ENCODE measurements at places on chromosomes 1 and 21. TPM values are rescaled to one million over a fixed set of nuclear protein-coding genes. Genes with fewer than 3 reads are reported as not detected.
A peak's percentile ranks its signal among the peaks of the same experiment; 100 is the strongest.

Gene NFASC
- total RNA-seq: 16.9 TPM

Gene THEMIS2
- total RNA-seq: 4.2 TPM

Gene SLC44A5
- 0.18 TPM for total RNA-seq

Gene PLCH2
- 41.2 TPM for total RNA-seq

Gene ZBTB8A
- 6.5 TPM for total RNA-seq

Gene RHBDL2
- total RNA-seq: 7.1 TPM

Gene PUM1
- 109 TPM for total RNA-seq

Gene RHEX
- total RNA-seq: not detected

DNA sequence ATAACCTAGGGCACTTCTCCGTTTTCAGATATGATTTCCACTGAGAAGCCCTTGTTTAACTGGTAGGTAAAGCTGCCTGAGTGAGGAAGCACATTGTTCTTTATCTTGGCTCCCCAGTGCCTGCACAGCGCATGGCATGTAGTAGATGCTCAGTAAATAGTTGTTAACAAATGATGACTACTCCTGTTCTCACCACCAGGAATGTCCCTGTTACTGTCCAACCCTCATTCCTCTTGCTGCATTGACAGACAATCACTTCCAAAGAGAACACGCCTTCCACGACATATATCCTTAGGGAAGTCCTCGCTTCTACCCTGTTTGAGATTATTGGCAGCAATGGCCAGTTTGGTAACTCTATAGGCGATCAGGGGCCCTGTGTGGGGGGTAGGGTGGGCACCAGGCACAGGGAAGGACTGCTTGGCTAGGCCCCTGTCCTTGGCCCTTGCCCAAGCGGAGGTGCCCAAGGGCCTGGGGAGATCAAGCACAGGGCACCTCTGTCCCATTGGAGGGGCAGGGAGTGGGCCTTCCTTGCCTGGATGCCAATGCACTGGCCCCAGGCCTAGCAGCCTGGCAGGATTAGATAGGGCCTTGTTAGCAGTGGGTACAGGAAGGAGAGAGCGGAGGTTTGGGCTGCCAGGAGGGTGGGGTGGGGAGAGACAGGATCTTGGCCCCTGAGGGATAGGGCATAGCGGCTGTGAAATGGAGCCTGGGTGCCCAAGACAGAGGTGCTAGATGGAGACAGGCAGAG, 10.2 kb downstream of the NES start:
- H3K27ac ChIP-seq: peak overlapping the region; percentile 56
- H3K4me3 ChIP-seq: no peak overlapping the region
- no peaks in the 10 kb centered on the region for H3K36me3 ChIP-seq
- H3K27me3 ChIP-seq: no peaks in the 10 kb centered on the region
- peaks cover 63% of the 10 kb centered on the region for H3K4me1 ChIP-seq
- DNase-seq: no peak

GRCh38 chr1:62891956-62892562, 108.1 kb downstream of the ATG4C start:
- no peak for DNase-seq
- H3K4me3 ChIP-seq: no peak overlapping the region
- H3K36me3 ChIP-seq: no peaks in the 10 kb centered on the region
- no peaks in the 10 kb centered on the region for H3K4me1 ChIP-seq

- H3K4me1 ChIP-seq: no peaks in the 10 kb centered on the region
- no peak overlapping the region for H3K27ac ChIP-seq
- DNase-seq: no peak
- no peak overlapping the region for H3K4me3 ChIP-seq
Measured at GRCh38 chr1:158283965-158284364, 5.8 kb upstream of the CD1C start.

- no peaks in the 10 kb centered on the region for H3K36me3 ChIP-seq
- no peaks in the 10 kb centered on the region for H3K4me1 ChIP-seq
- no peak overlapping the region for H3K27ac ChIP-seq
- H3K27me3 ChIP-seq: peaks cover 4% of the 10 kb centered on the region
Measured at GRCh38 chr1:209746451-209747165, 9.2 kb upstream of the TRAF3IP3 start.

DNA sequence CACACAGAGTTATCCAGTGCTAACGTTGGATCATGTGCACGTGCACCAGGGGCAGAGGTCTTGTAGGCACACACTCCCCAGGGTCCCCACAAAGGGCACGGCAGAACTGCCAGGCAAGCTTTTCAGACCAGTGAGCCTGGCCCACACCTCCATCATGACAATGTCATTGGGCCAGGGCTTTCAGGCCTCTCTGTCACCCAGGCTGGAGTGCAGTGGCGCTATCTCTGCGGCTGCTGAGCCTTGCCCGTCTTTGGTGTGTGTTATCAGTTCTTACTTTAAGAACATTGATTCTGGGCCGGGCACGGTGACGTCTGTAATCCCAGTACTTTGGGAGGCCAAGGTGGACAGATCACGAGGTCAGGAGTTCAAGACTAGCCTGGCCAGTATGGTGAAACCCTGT, 44.2 kb downstream of the PKNOX1 start:
- no peaks in the 10 kb centered on the region for H3K27me3 ChIP-seq
- H3K27ac ChIP-seq: no peak overlapping the region
- no peak overlapping the region for H3K4me3 ChIP-seq
- DNase-seq: no peak
- H3K4me1 ChIP-seq: no peaks in the 10 kb centered on the region

- H3K4me1 ChIP-seq: peaks cover 16% of the 10 kb centered on the region
- no peaks in the 10 kb centered on the region for H3K27me3 ChIP-seq
- H3K36me3 ChIP-seq: no peaks in the 10 kb centered on the region
- peak; percentile 65 for DNase-seq
- H3K27ac ChIP-seq: peak overlapping the region; percentile 93
Measured at GRCh38 chr1:83999316-83999819, 436 bp upstream of the TTLL7 start.

DNA sequence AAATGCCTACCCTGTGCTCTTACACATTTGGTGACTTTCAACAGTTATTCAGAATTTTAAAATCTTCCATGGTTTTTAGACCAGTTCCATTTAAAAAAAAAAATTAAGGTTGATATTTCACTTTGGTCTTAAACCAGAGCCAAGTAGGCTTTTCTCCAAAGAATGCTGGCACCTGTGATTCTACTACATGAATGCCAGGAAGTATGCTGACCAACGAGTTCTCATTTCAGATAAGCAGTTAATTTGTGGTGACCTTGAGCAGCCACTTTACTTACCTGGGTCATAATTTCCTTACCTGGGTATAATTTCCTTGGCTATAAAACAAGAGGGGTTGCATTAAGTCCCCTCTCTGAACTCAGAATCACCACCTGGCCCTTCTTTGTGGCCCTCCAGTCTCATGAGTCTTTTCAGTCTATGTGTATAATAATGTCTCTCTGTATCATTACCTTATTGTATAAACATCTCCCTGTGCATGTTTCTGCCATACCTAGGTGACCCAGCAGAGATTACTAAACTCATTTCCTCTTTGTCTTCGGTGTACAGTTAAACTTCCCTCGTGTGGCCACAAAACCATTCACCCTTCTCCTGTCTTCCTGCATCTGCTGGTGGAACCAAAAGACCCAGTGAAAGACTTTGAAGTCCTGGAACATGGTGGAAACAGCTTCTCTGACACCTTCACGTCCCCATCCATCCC, 139.1 kb upstream of the DPT start:
- H3K27me3 ChIP-seq: no peaks in the 10 kb centered on the region
- H3K36me3 ChIP-seq: no peaks in the 10 kb centered on the region

GRCh38 chr21:26236281-26236680, 65.7 kb upstream of the APP start:
- H3K4me3 ChIP-seq: no peak overlapping the region
- H3K27ac ChIP-seq: no peak overlapping the region
- H3K36me3 ChIP-seq: no peaks in the 10 kb centered on the region
- no peaks in the 10 kb centered on the region for H3K4me1 ChIP-seq
- no peaks in the 10 kb centered on the region for H3K27me3 ChIP-seq

DNA sequence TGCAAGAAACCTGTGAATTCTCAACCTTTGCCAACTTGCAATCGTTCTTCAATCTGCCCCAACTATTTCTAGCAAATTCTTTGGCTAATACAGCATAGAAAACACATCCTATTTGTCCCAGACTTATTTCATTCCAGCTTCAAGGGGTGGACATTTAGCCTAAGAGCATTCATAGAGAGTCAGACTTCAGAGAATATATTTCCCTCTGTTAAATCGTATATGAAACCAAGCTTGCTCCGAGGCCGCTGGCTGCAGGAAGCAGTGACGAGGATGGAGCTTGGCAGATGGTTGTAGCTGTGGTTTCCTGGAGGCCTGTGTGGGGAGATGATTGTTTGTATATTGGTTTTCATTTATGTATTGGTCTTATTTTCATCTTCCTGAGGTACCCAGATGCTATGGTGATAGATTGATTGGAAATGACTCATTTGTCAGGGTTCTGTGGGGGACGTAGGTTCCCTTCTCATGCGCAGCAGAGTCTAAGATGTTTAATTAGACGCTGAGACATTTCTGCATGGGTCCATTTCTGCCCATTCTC, 26.1 kb downstream of the MAN1C1 start:
- no peak overlapping the region for H3K4me3 ChIP-seq
- H3K27ac ChIP-seq: no peak overlapping the region
- no peaks in the 10 kb centered on the region for H3K4me1 ChIP-seq
- DNase-seq: no peak

- no peak for DNase-seq
- no peaks in the 10 kb centered on the region for H3K36me3 ChIP-seq
- H3K4me3 ChIP-seq: no peak overlapping the region
- no peak overlapping the region for H3K27ac ChIP-seq
- no peaks in the 10 kb centered on the region for H3K27me3 ChIP-seq
Measured at GRCh38 chr1:183783342-183783741, 21.6 kb upstream of the RGL1 start.

- peak; percentile 12 for DNase-seq
- H3K4me3 ChIP-seq: no peak overlapping the region
- no peak overlapping the region for H3K27ac ChIP-seq
- H3K36me3 ChIP-seq: no peaks in the 10 kb centered on the region
Measured at GRCh38 chr1:90475631-90476030, 241.5 kb downstream of the BARHL2 start.

GRCh38 chr1:2946291-2946690, 75.0 kb upstream of the ACTRT2 start:
- H3K36me3 ChIP-seq: no peaks in the 10 kb centered on the region
- no peak overlapping the region for H3K27ac ChIP-seq
- H3K4me3 ChIP-seq: no peak overlapping the region
- peaks cover 4% of the 10 kb centered on the region for H3K27me3 ChIP-seq
- no peaks in the 10 kb centered on the region for H3K4me1 ChIP-seq
- DNase-seq: no peak

All from Panc1 (cell line).